Ascending aorta (tissue), 2 donors: ENCODE measurements at places on chromosomes 5 and 9.

DNA sequence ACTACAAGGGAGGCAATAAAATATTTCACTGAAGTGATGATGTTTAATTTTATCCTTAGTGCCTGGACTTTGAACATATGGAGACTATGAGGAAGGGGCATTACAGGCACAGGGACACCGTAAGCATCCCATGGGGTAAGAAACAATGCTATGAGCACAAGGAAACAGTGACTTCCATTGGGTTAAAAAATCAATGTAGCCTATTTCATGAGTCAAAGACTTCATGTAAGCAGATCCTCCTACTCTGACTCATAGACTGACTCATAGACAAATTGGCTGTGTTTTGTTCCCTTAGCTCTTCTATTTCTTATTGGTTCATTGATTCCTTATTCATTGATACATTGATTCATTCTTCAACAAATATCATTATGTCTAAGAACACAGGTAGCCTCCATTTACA, 351.0 kb downstream of the PRELID2 start:
- no peak for DNase-seq

GRCh38 chr5:102629827-102630605, 125.1 kb upstream of the PAM start:
- DNase-seq, result no peak

DNA sequence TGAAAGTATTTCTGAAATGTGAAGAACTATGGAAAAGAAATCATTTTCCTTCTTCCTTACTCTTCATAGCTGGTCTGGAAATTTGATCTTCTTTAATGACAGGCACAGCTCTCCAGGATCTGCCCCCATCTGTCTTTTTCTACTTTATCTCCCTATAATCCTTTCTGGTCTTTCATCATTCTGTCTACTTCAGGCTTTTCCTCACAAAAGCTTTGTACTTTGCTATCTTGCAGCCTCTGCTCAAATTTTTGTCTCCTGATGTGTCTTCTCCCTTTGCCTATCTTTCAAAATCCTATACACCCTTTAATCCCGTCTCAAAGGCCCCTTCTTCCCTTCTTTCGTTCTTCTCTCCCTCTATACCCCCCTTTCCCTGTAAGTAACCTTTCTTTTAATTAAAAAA, 114.9 kb upstream of the ATP10B start:
- DNase-seq, result no peak

DNA sequence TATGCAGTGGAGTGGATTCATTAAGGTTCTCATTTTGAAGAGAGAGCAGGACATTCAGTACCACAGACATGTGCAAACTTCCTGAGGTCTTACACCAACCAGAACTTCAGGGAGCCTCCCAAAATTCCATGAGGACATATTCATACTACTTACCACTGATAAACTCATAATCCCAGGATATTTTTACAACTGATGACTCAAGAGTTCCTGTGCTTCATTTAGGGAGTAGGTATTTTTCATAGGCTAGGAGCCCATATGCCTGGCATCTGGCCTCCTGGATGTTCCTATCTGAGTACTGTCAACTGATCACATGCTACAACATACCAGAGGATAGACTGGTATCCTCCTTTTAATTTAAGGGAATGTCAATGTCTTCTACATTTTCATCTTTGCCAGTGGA, 578.0 kb downstream of the EFNA5 start:
- no peak for DNase-seq

DNA sequence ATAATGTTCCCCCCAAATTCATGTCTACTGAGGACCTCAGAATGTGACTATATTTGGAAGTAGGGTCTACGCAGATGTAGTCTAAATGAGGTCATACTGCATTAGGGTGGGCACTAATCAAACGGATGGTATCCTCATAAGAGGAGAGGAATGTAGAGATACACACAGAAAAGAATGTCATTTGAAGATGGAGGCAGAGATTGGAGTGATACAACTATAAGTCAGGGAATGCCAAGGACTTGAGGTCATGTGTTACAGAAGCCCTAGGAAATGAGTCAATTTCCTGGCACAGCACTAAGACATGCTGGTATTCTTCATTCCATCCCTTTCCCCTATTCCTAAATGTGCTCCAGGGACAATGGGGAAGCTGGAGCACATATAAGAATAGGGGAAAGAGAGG, 758 bp upstream of the PDCD1LG2 start:
- no peak for DNase-seq

- peak; percentile 43 for DNase-seq
Measured at GRCh38 chr9:98786750-98787510, 9.4 kb downstream of the ANKS6 start.

GRCh38 chr9:126151031-126151685, 175.5 kb upstream of the MVB12B start:
- DNase-seq, result no peak

DNA sequence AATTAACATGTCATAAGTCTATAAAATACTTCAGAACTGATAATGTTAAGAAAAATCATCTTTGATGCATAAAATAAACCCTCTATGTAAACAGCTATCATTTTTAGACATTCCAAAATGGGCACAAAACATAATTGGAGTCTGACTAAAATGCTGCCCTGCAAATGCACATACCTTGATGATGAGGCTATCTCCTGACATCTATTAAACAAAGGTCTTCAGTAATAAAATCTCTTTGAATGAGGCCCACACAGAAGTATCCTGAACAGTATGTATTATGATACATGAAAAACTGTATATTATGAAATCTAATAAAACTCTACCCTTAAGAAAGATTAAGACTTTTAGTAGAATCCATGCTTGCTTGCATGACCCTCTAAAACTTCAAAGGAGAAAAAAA, 66.1 kb downstream of the FBXL17 start:
- no peak for DNase-seq

DNA sequence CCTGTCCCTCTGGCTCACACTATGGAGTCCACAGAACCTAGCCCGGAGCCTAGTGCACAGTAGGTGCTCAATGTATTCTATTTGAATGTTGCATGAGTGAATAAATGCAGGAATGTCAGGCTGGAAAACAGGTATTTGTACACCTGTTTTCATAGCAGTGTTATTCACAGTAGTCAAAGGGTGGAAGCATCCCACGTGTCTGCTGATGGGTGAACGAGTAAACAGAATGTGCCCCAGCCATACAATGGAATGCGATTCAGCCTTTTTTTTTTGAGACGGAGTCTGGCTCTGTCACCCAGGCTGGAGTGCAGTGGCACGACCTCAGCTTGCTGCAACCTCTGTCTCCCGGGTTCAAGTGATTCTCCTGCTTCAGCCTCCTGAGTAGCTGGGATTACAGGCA, 31.5 kb upstream of the IER5L start:
- no peak for DNase-seq

- no peak for DNase-seq
Measured at GRCh38 chr5:2797160-2797559, 45.7 kb upstream of the IRX2 start.

GRCh38 chr5:95848701-95849100, 26.2 kb upstream of the GLRX start:
- DNase-seq, result peak; percentile 5

DNA sequence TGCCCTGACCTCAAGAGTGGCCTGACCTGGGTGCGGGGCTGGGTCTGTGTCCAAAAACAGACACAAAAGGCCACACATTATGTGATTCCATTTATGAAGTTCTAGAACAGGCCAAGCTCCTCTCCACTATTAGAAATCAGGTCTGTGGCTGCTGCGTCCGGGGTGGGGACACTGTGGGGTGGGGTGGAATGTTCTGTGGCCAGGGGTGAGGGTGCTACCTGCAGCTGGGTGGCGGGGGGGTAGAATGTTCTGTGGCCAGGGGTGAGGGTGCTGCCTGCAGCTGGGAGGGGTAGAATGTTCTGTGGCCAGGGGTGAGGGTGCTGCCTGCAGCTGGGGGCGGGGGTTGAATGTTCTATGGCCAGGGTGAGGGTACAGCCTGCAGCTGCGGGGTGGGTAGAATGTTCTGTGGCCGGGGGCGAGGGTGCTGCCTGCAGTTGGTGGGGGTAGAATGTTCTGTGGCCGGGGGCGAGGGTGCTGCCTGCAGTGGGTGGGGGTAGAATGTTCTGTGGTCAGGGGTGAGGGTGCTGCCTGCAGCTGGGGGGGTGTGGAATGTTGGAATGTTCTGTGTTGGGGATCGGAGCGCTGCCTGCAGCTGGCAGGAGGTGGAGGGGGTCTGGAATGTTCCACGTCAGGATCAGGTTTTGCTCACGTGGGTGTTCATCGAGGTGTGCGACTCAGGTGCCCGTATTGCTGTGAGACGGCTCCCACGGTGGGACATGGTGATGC, 8.3 kb downstream of the LCN12 start:
- no peak for DNase-seq

DNA sequence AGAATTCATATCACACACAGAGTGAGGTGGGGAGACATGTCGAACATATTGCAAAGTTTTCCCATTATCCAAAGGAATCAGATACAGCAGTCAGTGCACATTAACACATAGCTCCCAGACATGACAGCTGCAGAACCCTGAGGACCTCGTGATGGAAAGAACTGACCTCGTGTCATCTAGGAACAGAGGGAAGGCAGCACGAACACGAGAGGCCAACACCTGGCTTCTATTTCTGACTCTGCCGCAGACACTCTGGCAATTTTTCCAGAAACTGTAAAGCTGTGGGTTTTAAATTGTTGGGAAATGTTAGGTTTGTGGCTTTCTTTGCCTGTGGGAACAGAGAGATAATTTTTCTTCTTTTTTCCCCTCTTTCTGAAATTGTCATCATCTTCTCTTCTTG, 315.0 kb upstream of the PIK3R1 start:
- DNase-seq, result no peak

DNA sequence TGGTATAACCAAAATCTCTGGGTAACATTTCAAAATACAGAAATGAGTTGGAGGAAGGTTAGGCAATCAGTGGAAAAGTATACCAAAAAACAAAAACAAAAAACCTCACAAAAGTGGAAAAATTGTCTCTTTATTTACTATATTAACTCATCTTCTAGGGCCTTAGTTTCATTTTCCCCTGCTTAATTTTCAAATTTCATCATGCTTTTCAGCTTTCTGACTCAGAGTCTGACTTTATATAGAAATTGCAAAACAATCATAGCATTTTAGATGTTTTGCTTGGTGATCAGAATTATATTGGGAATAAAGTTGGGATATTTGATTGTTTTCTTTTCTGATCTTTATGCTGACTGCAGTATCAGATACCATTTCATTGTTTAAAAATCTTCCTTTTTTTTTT, 257.0 kb upstream of the PRR16 start:
- no peak for DNase-seq

DNA sequence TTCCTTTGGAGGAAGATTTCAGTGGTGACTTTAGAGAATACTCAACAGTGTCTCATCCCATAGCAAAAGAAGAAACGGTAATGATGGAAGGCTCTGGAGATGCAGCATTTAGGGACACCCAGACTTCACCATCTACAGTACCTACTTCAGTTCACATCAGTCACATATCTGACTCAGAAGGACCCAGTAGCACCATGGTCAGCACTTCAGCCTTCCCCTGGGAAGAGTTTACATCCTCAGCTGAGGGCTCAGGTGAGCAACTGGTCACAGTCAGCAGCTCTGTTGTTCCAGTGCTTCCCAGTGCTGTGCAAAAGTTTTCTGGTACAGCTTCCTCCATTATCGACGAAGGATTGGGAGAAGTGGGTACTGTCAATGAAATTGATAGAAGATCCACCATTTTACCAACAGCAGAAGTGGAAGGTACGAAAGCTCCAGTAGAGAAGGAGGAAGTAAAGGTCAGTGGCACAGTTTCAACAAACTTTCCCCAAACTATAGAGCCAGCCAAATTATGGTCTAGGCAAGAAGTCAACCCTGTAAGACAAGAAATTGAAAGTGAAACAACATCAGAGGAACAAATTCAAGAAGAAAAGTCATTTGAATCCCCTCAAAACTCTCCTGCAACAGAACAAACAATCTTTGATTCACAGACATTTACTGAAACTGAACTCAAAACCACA, 67.4 kb downstream of the VCAN start:
- DNase-seq, result no peak

DNA sequence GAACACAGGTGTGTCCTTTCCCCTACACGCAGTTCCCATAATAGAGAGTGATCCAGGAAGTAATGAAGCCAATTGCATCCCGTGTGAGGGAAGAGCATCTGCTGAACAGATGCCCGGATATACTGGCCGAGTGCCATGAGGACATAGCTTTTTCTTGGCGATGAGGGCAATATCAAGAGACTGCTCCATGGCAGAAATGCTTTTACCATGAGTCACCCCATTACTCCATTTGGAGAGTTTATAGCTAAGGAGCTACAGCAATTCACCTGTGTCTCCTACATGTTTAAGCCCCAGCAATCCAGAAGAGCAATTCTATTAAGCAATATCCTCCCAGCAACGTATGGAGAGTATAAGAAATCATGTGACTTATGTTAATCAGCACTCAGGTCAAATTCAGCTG, 222.0 kb upstream of the KLF4 start:
- no peak for DNase-seq

DNA sequence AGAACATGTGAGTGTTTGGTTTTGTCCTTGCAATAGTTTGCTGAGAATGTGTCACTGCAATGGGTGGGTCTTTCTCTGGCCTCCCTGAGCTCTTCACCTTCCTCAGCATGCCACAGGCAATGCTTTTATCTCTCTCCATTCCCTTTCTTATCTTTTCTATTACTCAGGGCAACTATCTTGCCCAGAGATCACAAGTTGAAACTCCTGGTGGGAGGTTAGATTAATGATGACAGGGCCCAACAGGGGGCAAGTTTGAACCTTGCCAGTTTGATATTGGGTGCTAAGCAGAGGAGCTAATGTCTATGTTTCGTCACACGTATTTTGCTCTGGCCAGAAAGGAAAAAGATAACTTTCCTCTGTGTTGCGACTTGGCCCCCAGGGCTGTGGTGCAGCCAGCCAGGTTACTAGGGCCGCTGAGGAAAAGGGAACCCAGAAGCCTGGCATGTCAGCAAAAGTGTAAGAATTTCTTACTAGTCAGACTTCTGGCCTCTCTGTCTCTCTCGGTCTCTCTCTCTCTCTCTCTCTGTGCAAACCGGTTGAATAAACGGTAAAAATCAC, 299.3 kb upstream of the POU5F2 start:
- DNase-seq, result no peak

DNA sequence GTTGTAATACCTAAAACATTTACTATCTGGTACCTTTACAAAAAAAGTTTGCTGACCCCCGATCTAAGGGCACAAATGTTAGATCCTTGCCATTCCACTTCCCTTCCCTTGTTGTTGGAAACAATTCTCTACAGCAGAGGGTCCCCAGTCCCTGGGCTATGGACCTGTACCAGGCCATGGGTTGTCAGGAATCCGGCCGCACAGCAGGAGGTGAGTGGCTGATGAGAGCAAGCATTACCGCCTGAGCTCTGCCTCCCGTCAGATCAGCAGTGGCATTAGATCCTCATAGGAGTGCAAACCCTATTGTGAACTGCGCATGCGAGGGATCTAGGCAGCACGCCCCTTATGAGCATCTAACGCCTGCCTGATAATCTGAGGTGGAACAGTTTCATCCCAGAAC, 248.5 kb downstream of the AP3B1 start:
- DNase-seq, result no peak
